ENCODE measurements at places on chromosomes 11 and 22. TPM values are rescaled to one million over a fixed set of nuclear protein-coding genes. Genes with fewer than 3 reads are reported as not detected.
A peak's percentile ranks its signal among the peaks of the same experiment; 100 is the strongest.

DNA sequence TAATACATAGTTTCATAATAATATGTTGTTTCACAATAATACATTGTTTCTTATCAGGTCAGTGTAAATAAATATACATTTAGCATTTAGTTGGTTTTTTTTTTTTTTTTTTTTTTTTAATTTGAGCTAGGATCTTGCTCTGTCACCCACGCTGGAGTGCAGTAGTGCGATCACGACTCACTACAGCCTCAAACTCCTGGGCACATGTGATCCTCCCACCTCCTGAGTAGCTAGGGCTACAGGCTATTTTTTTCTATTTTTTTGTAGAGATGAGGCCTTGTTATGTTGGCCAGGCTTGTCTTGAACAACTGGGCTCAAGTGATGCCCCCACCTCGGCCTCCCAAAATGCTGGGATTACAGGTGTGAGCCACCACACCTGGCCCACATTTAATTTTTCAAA, 43.5 kb downstream of the MIAT start:
- H3K27me3 ChIP-seq = no peaks in the 10 kb centered on the region
- H3K4me1 ChIP-seq = no peaks in the 10 kb centered on the region
- H3K4me3 ChIP-seq = no peak overlapping the region
- no peak for DNase-seq
- no peaks in the 10 kb centered on the region for H3K36me3 ChIP-seq

GRCh38 chr11:78622666-78623065, 48.0 kb upstream of the NARS2 start:
- no peak for DNase-seq
- no peak overlapping the region for H3K4me3 ChIP-seq
- no peaks in the 10 kb centered on the region for H3K27me3 ChIP-seq
- H3K4me1 ChIP-seq = no peaks in the 10 kb centered on the region
- no peaks in the 10 kb centered on the region for H3K36me3 ChIP-seq

KIAA0930 gene
- 17.9 TPM for total RNA-seq

DNA sequence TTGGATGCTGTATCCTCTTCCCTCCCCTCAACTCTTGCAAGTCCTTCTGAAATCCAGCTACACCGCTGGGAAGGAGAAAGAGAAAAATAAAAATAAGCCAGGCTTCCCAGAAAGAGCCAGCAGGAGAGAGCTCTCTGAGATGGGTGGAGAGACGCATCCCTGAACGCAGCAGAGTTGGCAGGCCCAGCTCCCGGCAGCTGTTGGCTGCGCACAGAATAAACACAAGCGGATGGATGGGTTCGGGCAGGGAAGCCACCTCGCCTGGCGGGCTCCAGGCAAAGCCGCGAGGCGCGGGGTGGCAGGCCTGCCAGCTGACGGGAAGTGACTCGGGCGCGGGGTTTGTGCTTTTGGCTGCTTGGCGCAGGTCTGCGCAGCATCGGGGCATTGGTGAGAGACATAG, 537.7 kb downstream of the MIAT start:
- H3K27ac ChIP-seq = no peak overlapping the region
- H3K4me3 ChIP-seq = no peak overlapping the region
- H3K36me3 ChIP-seq = no peaks in the 10 kb centered on the region

DNA sequence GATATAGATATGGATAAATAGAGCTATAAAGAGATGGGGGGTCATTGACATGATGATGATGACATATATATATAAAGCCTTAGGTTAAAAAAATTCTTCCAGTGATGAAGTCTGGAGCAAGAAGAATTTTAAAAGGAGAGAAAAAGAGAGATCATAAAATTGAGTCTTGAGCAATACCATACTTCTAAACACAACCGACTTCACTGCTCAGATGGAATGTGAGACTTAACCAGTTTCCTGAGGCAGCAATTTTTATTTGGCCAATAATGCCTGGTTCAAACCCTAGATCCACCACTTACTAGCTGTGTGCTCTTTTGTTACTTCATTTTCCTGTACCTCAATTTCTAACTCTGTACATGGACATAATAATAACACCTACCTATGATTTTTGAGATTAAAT, 229.5 kb downstream of the TTC28 start:
- no peak overlapping the region for H3K4me3 ChIP-seq
- H3K27me3 ChIP-seq = no peaks in the 10 kb centered on the region
- H3K4me1 ChIP-seq = no peaks in the 10 kb centered on the region
- DNase-seq = no peak

GRCh38 chr11:65224930-65225278, 36.9 kb upstream of the POLA2 start:
- H3K4me3 ChIP-seq = no peak overlapping the region
- DNase-seq = no peak
- no peaks in the 10 kb centered on the region for H3K36me3 ChIP-seq
- peaks cover 15% of the 10 kb centered on the region for H3K4me1 ChIP-seq
- no peaks in the 10 kb centered on the region for H3K27me3 ChIP-seq

DNA sequence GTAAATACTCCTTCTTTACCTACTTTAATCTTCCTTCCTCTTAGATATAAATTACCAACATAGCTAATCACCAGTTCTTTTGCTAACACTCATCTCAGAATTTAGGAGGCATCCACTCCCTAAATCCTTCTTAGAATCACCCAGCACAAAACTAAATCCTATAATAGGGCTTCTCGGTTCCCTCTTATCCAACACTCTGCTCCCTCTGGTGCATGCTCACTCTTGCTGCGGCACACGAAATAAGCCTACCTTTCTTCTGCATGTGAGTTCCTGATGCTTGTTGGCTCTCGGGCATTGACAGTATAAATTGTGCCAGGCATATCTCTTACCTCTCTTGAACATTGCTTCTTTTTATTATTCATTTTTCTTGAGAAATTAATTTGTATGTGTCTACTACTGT, 61.0 kb downstream of the OR5AK2 start:
- no peak overlapping the region for H3K27ac ChIP-seq
- no peak overlapping the region for H3K4me3 ChIP-seq
- no peaks in the 10 kb centered on the region for H3K36me3 ChIP-seq
- H3K27me3 ChIP-seq = no peaks in the 10 kb centered on the region

DNA sequence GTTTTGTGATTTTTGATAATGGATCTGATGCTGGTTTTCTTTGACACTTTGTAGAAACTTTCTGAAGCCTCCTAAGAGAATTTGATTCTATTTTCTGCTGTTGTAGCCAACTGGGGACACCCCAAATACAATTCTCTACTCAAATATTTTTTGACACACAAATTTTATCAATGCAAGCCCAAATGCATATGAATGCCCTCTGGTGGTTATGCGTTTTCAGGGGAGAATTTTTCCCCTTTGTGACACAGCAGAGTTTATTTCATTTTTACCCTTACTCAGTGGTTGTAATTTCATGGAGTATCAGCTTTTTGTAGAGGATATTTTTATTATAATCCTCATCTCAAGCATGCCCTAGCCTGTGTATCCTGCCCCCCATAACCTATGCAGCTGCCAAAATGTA, 44.7 kb upstream of the MTMR2 start:
- H3K27ac ChIP-seq = no peak overlapping the region
- no peaks in the 10 kb centered on the region for H3K4me1 ChIP-seq
- no peaks in the 10 kb centered on the region for H3K36me3 ChIP-seq
- no peak overlapping the region for H3K4me3 ChIP-seq

MUC5B gene
- total RNA-seq = 4.6 TPM

DNA sequence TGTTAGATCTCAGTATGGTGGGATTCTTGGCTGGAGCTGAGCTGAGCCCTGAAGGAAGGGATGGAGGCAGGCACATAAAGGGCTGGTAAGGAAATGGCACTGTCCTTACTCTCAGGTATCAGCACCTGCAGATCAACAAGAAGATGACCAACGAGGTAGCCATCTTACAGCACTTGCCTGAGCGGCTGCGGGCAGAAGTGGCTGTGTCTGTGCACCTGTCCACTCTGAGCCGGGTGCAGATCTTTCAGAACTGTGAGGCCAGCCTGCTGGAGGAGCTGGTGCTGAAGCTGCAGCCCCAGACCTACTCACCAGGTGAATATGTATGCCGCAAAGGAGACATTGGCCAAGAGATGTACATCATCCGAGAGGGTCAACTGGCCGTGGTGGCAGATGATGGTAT, 2.4 kb downstream of the CNGA4 start:
- no peak overlapping the region for H3K4me3 ChIP-seq
- H3K27ac ChIP-seq = no peak overlapping the region
- H3K4me1 ChIP-seq = no peaks in the 10 kb centered on the region

GRCh38 chr11:47631473-47631872, 10.9 kb downstream of the MTCH2 start:
- H3K27me3 ChIP-seq = no peaks in the 10 kb centered on the region
- no peaks in the 10 kb centered on the region for H3K4me1 ChIP-seq
- H3K27ac ChIP-seq = no peak overlapping the region
- H3K36me3 ChIP-seq = peaks cover 3% of the 10 kb centered on the region
- no peak overlapping the region for H3K4me3 ChIP-seq

CFL1 gene
- 190 TPM for total RNA-seq

ASRGL1 gene
- total RNA-seq = 69.5 TPM

- H3K27ac ChIP-seq = no peak overlapping the region
- H3K36me3 ChIP-seq = no peaks in the 10 kb centered on the region
- H3K4me1 ChIP-seq = peaks cover 16% of the 10 kb centered on the region
- H3K4me3 ChIP-seq = no peak overlapping the region
Measured at GRCh38 chr11:132125988-132126871, 755.8 kb downstream of the NTM start.

KCNQ1 gene
- 46.1 TPM for total RNA-seq

GRCh38 chr11:98895936-98896335, 124.8 kb upstream of the CNTN5 start:
- no peak overlapping the region for H3K27ac ChIP-seq
- no peaks in the 10 kb centered on the region for H3K36me3 ChIP-seq
- no peaks in the 10 kb centered on the region for H3K27me3 ChIP-seq
- DNase-seq = no peak
- no peaks in the 10 kb centered on the region for H3K4me1 ChIP-seq
- H3K4me3 ChIP-seq = no peak overlapping the region

- peak overlapping the region; percentile 83 for H3K27ac ChIP-seq
- no peak overlapping the region for H3K4me3 ChIP-seq
- H3K27me3 ChIP-seq = no peaks in the 10 kb centered on the region
- H3K36me3 ChIP-seq = no peaks in the 10 kb centered on the region
Measured at GRCh38 chr11:69249311-69250185, 44.4 kb upstream of the MYEOV start.

TH gene
- 0.66 TPM for total RNA-seq

GRCh38 chr11:36500315-36500721, 9.8 kb downstream of the TRAF6 start:
- no peak for DNase-seq
- peaks cover 30% of the 10 kb centered on the region for H3K4me1 ChIP-seq
- no peaks in the 10 kb centered on the region for H3K27me3 ChIP-seq
- H3K36me3 ChIP-seq = peaks cover 12% of the 10 kb centered on the region
- H3K4me3 ChIP-seq = no peak overlapping the region

DNA sequence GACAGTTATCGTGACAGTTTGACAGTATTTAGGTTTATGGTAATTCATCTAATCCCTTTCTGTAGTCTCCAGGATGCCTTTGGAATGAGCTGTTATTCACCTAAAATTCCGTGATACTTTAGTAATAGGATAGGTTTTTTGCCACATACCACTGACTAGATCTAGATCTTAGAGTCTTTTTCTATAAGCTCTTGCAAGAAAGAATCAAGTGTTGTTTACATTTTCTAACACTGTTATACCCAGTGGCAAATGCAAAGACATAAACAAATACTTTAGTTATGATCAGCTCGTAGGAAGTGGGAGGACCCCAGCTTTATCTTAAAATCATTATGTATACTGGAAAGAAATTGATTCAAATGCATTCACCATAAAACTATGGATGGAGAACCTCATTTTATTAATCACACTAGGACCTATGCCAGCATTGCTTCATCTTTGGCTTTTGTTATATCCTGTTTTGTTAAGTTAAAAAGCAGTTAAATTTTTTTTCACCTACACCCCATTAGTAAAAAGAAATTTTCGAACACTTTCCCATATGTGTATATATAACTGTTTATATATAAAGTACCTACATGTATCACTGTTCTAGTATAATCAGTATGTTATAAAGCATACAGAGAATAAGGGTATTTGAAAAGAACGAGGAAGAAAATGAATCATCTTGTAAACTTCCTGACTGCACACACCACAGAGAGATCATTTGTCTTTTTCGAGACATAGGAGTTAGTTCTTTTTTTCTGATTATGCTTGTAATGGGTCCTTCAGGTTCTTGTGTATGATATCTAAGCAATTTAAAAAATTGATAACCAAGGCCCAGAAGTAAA, 60.9 kb downstream of the PDHX start:
- H3K4me1 ChIP-seq = peaks cover 21% of the 10 kb centered on the region
- H3K27ac ChIP-seq = peak overlapping the region; percentile 1
- no peak overlapping the region for H3K4me3 ChIP-seq
- DNase-seq = no peak
- no peaks in the 10 kb centered on the region for H3K36me3 ChIP-seq
- H3K27me3 ChIP-seq = no peaks in the 10 kb centered on the region

GRCh38 chr11:124150684-124151083, 32.5 kb upstream of the OR10D3 start:
- no peaks in the 10 kb centered on the region for H3K27me3 ChIP-seq
- DNase-seq = no peak
- no peaks in the 10 kb centered on the region for H3K4me1 ChIP-seq
- H3K27ac ChIP-seq = no peak overlapping the region

DNA sequence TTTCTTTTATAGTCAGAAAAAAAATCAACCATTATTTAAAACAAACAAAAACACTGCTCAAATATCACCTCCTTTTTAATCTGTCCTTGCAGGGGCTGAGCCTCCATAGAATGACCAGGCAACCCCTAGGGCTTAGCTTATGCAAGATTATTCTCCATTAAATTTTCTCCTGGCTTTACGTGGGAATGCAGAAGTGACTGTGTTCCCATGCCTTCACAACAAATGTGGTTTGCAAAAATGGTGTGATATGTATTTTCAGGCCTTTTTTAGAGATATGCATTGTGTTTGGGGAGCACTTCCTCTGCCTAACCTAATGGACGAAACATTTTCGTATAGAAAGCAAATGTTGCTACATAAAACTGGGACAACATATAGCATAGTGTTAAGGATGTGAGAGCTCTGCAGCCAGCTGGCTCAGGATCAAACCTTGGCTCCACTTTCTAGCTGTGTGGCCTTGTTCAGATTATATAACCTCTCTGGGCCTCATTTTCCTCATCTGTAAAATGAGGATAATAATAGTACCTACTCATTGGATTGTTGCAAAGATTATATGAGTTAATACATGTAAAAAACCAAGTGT, 82.6 kb downstream of the PARVA start:
- no peaks in the 10 kb centered on the region for H3K27me3 ChIP-seq
- H3K4me3 ChIP-seq = no peak overlapping the region
- DNase-seq = no peak
- peaks cover 3% of the 10 kb centered on the region for H3K4me1 ChIP-seq

DNA sequence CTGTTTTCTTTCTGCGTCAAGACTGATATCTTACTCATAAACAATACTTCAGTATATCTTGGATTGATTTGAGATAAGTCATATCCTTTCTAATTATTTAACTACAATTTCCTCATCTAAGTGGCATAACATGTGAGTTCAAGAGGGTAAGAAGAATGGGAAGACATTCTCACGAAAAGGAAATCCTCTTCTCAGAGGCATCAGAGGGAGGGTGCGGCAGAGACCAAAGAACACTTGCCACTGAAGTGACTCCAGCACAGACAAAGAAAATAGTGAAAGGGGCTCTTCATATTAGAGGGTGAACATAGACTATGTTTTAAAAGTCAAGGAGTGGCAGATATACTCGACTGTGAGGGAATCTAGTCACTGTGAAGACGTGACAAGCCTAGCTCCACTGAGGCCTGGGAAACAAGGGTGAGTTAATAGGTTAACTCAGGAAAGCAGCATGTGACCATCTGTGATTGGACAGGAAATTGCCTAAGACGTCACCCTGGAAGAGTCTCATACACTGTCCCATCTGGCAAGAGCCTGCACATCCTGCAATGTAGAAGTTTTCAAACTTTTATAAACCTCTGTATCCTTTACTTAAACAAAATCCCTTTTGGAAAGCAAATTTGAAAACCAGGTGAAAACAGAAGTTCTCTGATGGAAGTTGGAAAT, 1.9 kb upstream of the MMP1 start:
- no peak overlapping the region for H3K27ac ChIP-seq
- no peak overlapping the region for H3K4me3 ChIP-seq
- no peaks in the 10 kb centered on the region for H3K27me3 ChIP-seq
- no peak for DNase-seq
- H3K4me1 ChIP-seq = no peaks in the 10 kb centered on the region
